ENCODE measurements at places on chromosomes 2 and 18.

DNA sequence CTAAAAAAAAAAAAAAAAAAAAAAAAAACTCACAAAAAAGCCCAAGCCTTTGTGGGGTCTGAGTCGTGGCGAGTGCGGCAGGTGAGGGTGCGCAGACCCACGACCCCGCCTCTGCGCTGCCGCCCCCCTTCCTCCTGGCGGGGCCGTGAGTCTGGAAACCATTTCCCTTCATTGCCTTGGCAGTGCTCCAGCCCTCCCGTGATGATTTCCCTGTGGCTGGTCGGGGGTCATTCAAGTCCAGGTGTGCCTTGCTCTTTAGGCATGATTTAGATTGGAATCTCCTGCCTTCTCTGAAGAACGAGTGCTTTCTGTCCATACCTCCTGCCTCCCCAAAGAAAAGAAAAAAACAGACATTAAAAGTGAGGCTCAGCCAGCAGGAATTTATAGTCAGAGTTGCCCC is 161.8 kb downstream of the FAM210A start:
- no peak overlapping the region for H3K27ac ChIP-seq
- no peak for DNase-seq
- no peaks in the 10 kb centered on the region for H3K27me3 ChIP-seq
- peaks cover 28% of the 10 kb centered on the region for H3K4me1 ChIP-seq

DNA sequence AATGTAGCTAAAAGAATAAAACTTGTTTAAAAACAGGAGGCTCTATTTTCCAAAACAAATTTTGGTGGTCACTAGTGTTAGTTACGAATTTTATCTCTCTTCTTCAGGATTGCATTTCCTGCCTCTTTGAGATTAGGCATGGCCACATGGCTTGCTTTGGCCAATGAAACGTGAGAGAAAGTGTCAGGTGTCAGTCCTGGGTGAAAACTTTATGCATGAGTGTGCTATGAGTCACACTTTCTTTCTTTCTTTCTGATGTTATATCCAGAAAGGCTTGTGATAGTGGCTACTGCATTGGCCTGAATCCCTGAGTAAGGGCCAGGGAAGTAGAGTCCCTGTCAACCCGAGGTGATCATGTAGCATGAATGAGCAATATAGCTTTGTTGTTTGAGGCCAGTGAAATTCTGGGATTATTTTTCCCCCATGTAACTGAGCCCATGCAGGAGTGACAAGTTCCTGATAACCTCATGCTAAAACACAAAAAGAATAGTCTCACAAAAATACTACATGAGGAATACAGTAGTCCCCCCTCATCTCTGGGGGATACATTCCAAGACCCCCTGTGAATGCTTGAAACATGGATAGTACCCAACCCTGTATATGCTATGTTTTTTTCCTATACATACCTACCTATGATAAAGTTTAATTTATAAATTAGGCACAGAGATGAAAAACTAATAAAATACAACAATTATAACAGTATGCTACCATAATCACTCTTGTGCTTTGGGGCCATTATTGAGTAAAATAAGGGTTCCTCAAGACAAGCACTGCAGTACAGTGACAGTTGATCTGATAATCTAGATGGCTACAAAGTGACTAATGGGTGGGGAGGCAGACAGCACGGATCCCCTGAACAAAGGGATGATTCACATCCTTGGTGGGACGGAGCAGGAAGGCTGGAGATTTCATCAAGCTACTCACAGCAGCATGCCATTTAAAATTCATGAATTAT is 109.5 kb downstream of the CDC42EP3 start:
- H3K4me1 ChIP-seq, result no peaks in the 10 kb centered on the region
- H3K27me3 ChIP-seq, result no peaks in the 10 kb centered on the region
- H3K36me3 ChIP-seq, result no peaks in the 10 kb centered on the region
- H3K4me3 ChIP-seq, result no peak overlapping the region

DNA sequence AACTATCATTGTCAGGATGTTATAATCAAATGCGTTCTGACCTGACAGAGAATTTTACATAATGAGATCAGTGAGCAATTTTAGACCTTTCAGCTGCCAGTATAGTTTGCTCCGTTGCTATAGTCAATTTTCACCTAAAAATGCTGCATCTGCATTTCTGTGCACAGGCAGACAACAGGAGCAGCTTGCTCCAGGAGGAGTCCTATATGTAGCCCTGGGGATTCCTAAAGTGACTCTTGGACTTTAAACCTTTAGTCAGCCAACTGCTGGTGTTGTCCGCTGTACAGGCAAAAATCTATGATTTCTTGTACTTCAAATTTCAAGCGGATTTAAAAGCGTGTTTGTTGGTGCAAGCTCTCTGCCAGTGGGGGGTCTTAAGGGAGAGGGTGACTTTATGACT is 25.7 kb downstream of the SLC16A14 start:
- H3K36me3 ChIP-seq, result no peaks in the 10 kb centered on the region
- H3K27ac ChIP-seq, result no peak overlapping the region
- H3K4me1 ChIP-seq, result no peaks in the 10 kb centered on the region
- no peak overlapping the region for H3K4me3 ChIP-seq
- DNase-seq, result no peak

DNA sequence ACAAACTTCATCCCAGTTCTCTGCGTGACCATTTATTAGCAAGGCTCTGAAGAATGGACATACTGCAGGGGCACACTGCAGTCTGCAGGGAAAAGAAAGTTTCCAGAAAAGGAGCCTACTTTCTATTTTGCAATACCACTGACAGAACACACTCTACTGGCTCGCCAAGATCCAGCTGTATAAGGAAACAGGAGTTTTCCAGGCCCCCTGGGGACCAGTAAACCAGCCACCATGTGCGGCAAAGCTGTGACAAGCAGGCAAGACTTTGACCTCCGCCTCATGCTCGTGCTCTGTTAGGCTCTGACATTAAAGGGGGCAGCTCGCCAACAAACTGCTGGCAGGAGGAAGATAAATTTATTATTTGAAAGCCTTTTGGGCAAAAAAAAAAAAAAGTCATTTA is 67.3 kb downstream of the CCBE1 start:
- no peaks in the 10 kb centered on the region for H3K36me3 ChIP-seq
- no peaks in the 10 kb centered on the region for H3K4me1 ChIP-seq
- no peaks in the 10 kb centered on the region for H3K27me3 ChIP-seq
- no peak overlapping the region for H3K27ac ChIP-seq
- DNase-seq, result no peak
- no peak overlapping the region for H3K4me3 ChIP-seq

GRCh38 chr2:215537611-215538010 is 101.7 kb upstream of the FN1 start:
- no peaks in the 10 kb centered on the region for H3K27me3 ChIP-seq
- no peaks in the 10 kb centered on the region for H3K36me3 ChIP-seq
- peak; percentile 87 for DNase-seq
- no peaks in the 10 kb centered on the region for H3K4me1 ChIP-seq
- no peak overlapping the region for H3K4me3 ChIP-seq

DNA sequence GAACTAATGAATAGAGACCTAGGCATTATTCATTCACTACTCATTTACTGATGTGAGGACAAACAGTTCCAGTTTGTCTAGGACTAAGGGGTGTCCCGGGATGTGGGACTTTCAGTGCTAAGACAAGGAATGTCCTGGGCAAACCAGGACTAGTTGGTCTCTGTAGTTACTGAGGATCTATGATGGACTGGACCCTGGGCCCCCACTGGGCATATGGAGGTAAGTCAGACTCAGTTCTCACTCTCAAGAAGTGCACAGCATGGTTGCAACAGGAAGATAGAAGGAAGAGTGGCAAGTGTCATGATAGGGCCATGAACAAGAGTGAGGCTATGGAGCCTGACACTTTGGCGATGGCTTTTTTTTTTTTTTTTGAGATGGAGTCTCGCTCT is 128.2 kb downstream of the MYCN start:
- no peak overlapping the region for H3K4me3 ChIP-seq
- DNase-seq, result no peak
- H3K27me3 ChIP-seq, result no peaks in the 10 kb centered on the region
- H3K27ac ChIP-seq, result no peak overlapping the region

DNA sequence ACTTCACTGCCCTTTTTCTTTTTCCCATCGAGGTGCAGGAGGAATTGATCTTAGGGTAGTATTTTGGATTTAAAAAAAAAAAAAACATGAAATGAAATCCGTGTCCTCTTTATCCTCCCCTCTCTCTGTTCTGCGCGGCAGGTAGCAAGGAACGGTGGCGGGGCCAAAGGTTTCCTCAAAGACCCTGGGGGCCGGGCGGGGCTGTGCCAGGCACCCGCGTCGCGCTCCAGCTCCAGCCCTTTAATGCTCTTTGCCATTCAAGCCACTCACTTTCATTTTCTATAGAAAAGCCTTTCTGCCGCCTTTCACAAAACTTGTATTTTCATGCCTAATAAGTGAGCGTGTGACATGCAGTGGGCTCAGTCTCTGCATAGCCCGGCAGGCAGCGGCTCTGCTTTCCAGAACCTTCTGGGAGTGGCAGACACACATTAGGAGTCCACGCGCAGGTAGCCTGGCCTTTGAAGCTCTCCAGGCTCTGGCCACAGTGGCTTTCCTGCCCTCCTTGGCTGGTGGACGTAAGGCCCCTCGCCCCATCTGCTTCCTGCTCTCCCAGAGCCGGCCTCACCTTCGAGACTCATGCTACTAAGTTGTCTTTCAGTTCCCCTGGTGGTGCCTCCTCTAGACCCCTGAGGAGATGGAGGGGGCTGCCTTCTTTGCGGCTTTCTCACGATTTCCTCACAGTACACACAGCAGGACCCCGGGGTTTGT is 41.7 kb downstream of the AGAP1 start:
- no peaks in the 10 kb centered on the region for H3K4me1 ChIP-seq
- H3K27me3 ChIP-seq, result no peaks in the 10 kb centered on the region
- DNase-seq, result no peak
- no peak overlapping the region for H3K4me3 ChIP-seq
- no peaks in the 10 kb centered on the region for H3K36me3 ChIP-seq
- H3K27ac ChIP-seq, result no peak overlapping the region

DNA sequence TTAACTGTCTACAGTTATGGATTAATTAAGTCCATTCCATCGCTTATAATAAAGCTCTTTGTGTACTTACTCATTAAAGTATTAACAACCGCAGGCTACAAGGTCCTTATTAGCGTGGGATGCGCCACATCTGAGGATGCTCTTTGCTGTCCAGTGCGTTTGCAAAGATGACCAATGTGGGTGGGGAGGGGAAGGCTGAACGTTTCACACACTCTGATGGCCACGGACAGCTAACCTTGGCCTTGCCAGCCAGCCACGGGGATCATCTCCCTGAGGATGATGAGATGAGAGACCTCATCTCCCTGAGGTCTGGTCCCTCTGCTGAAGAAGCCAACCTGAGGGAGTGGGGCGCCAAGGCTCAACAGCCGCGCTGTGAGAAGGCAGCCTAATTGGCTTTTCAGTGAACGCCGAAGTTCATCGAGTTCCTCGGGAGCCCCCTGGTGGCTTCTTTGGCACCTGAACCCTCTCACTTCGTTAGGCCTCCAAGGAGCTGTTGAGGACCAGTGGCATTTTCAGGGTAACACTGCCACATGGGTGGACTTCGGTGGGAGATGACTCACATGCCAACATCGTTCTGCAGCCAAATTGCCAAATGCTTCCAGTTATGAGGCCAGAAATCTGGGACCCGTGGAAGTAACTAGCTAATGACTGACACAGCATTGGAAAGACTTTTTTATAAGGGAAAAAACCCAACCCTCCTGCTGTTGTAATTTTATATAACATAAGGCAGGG is 69.3 kb upstream of the SEC11C start:
- no peaks in the 10 kb centered on the region for H3K36me3 ChIP-seq
- peak; percentile 91 for DNase-seq
- H3K4me3 ChIP-seq, result no peak overlapping the region
- no peak overlapping the region for H3K27ac ChIP-seq

- H3K4me3 ChIP-seq, result no peak overlapping the region
- no peak for DNase-seq
- peaks cover 7% of the 10 kb centered on the region for H3K4me1 ChIP-seq
- peaks cover 6% of the 10 kb centered on the region for H3K27me3 ChIP-seq
Measured at GRCh38 chr2:23548143-23548769, 163.3 kb downstream of the KLHL29 start.

DNA sequence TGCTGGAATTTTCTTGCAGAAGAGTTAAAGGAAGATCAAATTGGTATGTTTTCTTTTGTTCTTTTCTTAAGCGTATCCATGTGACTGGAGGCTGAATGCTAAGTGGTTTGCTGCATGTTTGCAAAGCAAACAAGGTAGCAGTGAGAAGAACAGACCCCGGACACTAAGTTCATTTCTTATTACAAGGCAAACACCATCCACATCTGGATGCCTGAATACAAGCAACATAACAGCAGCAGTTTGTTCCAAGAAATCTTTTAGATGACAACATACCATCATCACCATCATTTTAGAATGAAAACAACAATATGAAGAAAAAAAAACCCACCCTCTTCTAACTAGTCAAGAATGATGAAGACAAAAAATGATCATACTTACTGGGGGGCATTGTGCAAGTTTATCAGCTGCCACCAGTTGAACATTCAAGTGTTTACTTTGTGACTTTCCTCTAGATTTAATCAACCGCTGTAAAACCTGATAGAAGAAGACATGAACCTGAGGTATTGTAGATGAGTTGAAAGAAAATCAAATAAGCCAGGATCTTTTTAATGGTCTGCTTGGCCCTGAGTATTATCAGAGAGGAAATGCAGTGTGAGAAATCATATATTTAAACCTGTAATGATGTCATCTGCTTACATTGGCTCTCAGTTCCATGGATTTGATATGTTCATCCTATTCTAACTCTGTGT is 25.0 kb upstream of the ARL5A start:
- H3K27ac ChIP-seq, result no peak overlapping the region
- H3K4me1 ChIP-seq, result peaks cover 10% of the 10 kb centered on the region
- no peaks in the 10 kb centered on the region for H3K27me3 ChIP-seq
- DNase-seq, result no peak
- no peaks in the 10 kb centered on the region for H3K36me3 ChIP-seq

- no peak overlapping the region for H3K27ac ChIP-seq
- no peaks in the 10 kb centered on the region for H3K27me3 ChIP-seq
- H3K36me3 ChIP-seq, result no peaks in the 10 kb centered on the region
- DNase-seq, result no peak
- no peak overlapping the region for H3K4me3 ChIP-seq
Measured at GRCh38 chr2:129744649-129745048, 234.8 kb upstream of the RAB6C start.

DNA sequence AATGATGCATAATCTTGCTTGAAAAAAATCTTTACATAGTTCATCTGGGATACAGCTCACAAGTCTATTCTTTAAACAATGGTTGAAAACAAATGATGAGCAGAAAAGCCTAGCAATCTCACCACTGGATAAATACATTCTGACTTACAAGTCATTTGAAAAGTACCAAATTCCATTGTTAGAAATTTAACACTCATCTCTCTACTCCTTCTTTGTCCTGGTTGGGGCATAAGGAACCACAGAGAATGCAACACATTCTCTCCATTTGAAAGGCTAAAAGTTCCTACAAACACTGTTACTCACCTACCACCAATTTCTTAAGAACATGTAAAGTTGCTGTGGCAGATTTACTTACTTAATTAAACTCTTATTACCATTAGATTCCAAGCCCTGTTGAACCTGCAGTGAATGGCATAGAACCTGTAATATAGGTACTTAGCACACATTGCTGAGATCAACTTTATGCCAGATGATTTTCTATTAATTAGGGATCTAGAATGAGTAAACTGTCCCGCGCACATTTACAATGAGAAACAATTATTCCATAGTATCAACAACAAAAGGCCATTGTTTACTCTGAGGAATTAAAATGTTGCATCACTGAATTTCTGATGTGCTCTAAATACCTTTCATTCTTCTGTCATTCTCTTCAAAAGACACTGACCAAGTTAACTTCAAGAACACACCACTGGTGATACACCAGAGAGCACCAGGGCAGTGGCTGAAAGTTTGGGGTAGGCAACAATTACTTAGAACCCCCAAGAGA is 69.6 kb downstream of the CABYR start:
- no peak overlapping the region for H3K27ac ChIP-seq
- H3K36me3 ChIP-seq, result no peaks in the 10 kb centered on the region
- no peak overlapping the region for H3K4me3 ChIP-seq
- no peaks in the 10 kb centered on the region for H3K4me1 ChIP-seq
- DNase-seq, result peak; percentile 31
